ENCODE measurements at places on chromosomes 7 and 10. TPM values are rescaled to one million over a fixed set of nuclear protein-coding genes. Genes with fewer than 3 reads are reported as not detected.

The FOXP2 gene
- polyA plus RNA-seq = 2.8 TPM

The IFIT2 gene
- 2.9 TPM for polyA plus RNA-seq

The PRSS37 gene
- not detected for polyA plus RNA-seq

The PVRIG gene
- not detected for polyA plus RNA-seq

The CCM2 gene
- polyA plus RNA-seq = 24.7 TPM

The CTAGE15 gene
- not detected for polyA plus RNA-seq

DNA sequence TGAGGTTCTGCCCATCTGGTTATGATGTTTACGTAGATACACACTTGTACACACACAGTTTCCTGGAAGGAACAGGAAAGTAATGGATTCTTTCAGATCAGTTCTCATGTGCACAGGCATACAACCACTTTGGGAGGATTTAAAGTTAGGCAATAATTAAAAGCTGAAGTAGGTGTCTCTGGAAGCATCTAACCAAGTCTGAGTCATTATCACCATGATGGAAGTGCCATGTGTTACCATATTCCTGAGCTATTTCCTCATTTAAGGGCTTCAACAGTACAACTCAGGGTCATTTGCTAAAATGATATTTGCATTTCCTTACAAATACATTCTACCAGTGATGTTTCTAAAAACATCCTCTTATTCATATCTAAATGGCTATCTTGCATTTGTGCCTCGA is 41.4 kb upstream of the BET1 start:
- DNase-seq = no peak

GRCh38 chr10:804191-804781 is 114.8 kb upstream of the DIP2C start:
- no peak for DNase-seq

- no peak for DNase-seq
Measured at GRCh38 chr10:8336629-8337331, 282.3 kb downstream of the GATA3 start.

GRCh38 chr7:69656890-69657289 is 58.6 kb downstream of the AUTS2 start:
- DNase-seq = no peak

DNA sequence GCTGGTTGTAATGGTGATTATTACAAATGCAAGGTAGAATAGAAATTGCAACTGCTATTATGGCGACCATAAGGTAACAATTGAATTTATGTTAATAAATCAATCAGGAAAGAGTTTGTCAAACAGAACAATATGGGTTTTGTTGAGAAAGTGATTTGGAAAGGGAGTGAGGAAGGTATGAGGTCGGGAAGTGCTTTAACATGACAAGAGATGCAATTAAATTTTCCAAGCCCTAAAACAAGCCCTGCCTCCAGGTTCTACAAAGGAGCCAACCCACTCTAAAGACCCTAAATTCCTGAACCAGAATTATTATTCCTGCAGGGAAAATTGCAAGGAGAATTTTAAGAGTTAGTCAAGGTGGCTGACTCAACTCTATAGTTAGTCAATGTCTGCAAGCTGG is 363.7 kb downstream of the BMPER start:
- no peak for DNase-seq

DNA sequence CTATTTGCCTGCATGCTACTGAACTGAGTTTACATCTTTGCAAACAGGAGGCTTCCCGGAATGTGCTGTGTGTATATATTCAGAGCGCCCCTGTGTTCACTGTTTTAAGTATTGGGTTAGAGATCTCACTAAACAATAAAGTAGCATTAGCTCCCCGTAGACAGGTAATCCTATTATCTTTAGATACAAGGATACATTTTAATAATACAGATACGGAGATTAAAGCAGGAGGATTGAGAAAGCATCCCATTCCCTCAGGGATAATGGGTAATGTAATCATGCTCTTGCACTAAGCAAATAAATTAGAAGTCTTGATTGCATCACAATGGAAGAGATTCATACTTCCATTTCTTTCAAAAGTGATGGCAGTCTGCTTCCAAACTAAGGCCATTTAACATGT is 809.0 kb downstream of the NRG3 start:
- DNase-seq = no peak

- no peak for DNase-seq
Measured at GRCh38 chr7:158531661-158532060, 56.0 kb downstream of the PTPRN2 start.

DNA sequence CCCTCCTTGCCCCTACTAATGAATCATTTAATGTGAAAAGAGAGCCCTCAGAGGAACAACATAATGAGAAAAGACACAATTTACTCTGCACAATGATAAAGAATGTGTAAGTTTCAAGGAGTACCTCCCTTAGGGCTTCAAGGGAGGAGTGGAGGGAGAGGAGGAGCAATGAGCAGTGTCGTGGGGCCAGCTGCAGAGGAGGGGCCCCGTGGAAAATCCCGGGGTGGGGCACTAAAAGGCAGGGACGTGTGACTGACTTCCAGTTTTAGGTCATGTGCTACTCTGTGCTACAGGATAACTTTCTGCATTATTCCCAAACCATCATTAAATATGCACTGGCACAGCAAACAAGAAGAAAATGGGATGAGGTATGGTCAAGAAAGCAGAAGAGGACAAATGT is 108.1 kb downstream of the ANLN start:
- DNase-seq = no peak

- peak; percentile 30 for DNase-seq
Measured at GRCh38 chr10:60237977-60238758, 151.5 kb downstream of the ANK3 start.

DNA sequence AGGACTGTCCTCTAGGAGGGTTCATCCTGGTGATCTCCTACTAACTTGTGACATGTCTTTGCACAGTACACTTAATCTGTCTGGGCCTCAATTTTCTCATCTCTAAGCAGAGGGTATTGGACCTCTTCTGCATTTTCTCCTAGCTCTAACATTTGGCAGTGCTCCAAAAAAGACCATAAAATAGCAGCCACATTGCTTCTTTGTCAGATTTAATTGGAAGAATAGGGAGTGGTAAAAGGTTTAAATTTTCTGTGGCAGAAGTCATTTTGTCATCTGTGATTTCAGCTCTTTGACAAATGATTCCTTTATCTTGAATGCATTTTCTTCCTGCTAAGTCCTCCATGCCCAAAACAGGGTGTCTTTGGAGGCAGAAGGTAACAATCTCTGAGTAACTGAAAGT is 289.9 kb upstream of the LRGUK start:
- no peak for DNase-seq
